ENCODE measurements at places on chromosomes 5 and 9.

GRCh38 chr5:129609710-129610109 is 138.2 kb upstream of the MINAR2 start:
- no peak for DNase-seq

GRCh38 chr5:150057996-150058395 is 28.4 kb downstream of the CSF1R start:
- no peak for DNase-seq

GRCh38 chr9:120376101-120376500 is 203.9 kb downstream of the CDK5RAP2 start:
- no peak for DNase-seq

- no peak for DNase-seq
Measured at GRCh38 chr9:112896131-112896530, 5.5 kb upstream of the SLC46A2 start.

- peak; percentile 83 for DNase-seq
Measured at GRCh38 chr5:107257885-107258520, 412.7 kb downstream of the EFNA5 start.

GRCh38 chr5:171272996-171273970 is 35.8 kb upstream of the TLX3 start:
- DNase-seq = peak; percentile 60

DNA sequence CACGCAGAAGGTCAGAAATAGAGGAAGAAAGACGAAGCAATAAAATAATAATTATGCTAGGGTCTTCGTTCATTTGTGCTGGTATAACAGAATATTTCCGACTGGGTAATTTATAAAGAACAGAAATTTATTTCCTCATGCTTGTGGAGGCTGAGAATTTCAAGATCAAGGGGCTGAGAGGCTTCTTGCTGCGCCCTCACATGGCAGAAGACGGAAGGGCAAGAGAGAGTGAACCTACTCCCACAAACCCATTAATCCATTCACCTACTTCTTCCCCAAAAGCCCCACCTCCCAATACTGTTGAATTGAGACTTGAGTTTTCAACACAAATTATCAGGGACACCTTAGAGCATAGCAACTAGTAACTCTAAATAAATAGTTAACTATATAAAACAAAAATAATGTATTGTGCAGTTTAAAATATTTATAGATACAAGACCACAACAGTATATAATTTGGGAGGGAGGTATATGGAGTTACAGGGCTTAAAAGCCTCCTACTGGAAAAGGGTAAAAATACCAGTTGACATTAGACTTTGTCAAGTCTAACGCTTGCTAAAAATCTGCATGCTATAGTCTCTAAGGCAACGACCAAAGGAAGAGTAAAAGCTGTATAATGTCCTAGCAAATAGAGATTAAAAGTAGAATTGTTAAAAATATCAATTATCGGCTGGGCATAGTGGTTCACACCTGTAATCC is 40.3 kb upstream of the NAA35 start:
- DNase-seq = peak; percentile 37

DNA sequence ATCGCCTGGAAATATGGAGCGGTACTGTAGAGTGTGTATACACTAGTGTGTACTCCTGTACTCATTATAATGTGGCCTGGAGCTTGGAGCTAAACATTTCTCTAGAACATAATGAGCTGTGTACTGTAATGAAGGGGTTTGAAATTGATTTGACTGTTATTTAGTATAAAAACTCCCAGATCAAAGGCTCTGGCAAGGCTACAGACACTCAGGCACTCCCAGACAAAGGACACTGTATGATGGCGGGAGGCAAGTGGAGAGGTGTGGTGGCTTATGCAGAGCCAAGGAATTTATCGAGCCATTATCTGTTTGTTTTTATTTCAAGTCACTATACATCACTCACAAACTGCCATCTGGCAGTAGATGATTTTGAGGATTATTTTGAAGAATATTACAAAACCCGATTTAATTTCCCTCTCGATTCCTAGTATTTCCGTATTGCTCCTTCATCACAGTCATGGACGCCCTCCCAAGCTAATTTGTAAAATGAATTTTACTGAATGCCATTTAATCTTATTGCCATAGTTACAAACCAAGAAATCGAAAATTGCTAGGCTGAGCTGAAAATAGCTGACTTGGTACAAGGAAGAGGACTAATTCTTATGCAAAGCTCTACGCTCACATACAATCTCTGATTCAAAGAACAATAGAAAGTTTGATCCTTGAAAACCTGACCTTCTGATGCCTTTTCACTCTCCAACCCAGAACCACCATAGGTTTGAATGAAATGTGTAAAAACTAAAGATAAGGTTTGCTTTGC is 240.2 kb upstream of the SEMA6A start:
- DNase-seq = no peak

- no peak for DNase-seq
Measured at GRCh38 chr5:118533156-118533555, 455.2 kb downstream of the DTWD2 start.

DNA sequence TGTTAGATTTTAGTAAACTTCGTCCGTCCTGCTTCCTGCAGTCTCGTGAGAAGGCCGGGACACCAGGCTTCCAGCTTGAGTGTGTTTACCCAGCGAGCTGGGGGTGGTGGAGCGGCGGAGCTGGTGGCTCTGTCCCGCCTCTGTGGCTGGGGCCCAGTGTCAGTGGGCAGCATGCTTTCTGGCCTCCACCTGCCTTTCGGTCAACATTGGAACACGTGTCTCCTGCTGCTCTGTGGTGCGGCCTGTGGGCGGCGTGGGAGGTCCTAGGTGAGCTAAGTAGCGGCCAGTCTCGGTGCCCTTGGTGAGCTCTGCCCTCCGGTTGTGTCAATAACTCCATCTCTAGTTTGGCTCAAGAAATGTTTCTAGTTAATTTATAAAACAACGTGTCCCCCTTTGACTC is 125.9 kb downstream of the GADD45G start:
- DNase-seq = no peak

DNA sequence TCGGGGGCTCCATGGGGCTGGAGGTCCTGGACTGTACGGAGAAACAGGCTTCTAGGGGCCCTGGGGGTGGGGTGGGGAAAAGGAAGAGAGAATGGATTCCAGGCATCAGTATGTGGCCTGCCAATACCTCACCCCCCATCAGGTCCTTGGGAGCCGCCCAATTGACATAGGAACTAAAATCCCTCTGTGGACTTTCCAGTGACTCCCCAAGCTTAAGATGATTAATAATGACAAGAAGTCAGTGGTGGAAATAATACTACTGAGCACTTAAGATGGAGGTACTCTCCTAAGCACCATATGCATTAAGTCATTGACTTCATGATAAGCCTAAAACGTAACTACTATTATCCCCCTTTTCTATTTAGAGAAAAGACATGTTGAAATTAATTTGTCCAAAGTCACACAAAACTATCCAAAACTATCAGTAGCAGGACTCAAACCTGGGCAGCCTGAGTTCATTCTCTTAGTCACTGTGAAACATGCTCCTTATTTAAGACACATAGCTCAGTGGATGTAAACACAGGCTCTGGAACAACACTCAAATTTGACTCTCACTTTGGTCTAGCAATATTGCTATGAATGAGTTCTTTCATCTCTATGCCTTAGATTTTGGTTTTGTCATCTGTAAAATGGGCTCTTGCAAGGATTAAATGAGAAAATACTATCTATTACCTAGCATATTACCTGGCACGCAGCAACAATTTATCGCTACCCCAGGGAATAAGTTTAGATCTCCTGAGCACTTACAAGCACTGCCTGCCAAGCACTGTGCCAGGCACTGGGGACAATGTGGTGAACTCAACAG is 9.5 kb downstream of the SPRY4 start:
- no peak for DNase-seq

DNA sequence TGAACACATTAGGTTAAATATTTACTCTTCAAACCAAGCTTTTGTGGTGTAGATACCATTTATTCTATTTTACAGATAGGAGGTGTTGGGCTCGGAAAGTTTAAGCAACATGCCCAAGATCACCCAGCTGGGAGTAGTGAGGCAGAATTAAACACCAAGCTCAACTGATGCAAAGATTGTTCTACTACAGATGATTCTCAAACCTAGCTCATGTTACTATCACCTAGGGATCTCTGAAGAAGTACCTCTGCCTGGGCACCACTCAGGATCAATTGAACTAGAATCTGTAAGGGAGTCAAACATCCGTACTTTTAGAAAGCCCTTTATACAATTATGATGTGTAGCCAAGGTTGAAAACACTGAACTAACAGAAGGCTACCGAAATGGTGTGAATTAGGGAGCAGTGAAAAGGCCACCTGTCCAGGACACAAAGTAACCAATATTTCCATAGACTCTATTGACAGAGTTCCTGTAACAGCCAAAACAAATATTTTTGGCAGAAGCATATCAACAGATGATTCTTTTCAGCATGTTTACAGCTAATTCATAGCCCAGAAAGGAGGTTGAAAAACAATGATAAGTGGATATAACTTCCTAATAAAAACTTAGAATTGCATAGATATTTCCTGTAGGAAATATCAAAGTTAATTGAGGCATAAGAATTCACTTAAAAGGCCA is 158.5 kb upstream of the PTGER4 start:
- DNase-seq = no peak

DNA sequence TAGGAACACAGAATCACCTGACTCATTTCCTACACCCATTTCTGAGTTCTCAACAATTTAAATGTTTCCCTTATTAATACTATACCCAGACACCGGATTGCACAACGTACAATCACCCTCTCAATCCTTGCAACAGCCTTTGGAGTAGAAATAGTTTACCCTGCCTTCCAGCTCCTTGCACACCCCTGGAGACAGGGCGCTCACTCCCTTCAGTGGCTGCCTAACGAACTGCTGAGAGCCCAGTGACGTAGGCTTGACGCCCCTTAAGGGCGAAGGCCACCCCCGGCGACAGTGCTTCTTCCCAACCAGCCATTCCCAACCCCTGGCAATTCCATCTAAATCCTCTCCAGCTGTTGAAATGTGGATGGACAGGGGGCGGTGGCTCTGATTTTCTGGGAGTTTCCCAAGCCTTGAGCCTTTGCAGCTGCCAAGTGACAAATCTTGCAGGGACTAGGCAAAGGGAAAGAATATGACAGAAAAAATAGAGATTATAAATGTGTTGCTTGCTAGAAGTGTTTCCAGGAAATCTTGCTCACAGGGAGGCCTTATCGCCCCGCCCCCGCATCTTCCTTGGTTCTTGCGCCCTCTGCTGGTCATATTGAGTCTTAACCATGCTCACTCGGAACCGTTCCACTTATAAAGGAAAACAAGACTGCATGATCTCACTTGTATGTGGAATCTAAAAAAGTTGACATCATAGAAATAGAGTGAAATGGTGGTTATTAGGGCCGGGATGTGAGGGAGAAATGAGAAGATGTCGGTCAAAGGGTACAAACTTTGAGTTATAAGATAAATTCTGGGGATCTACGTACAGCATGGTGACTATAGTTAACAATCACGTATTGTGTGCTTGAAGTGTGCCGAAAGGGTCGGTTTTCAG is 7.6 kb upstream of the BARX1 start:
- DNase-seq = peak; percentile 82

GRCh38 chr5:60514152-60514551 is 185.8 kb downstream of the DEPDC1B start:
- DNase-seq = no peak

DNA sequence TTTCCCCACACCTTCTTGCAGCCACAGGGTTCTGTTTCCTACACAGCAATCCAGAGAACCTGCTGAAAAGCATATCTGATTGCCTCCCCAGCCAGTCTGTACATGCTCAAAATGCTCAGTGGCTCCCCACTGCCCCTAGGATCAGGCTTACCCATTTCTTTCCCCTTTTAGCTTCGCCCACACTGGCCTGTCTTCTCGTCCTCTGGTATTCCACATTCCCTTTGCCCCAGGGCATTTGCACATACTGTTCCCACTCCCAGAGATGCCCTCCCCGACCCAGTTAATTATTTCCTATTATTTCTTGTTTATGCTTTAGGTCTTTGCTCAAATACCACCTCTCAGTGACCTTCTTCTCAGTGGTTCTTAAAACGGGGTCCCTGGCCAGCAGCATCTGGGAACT is 6.7 kb upstream of the TSPAN17 start:
- no peak for DNase-seq

GRCh38 chr5:53923961-53924360 is 363.5 kb downstream of the NDUFS4 start:
- DNase-seq = no peak

- no peak for DNase-seq
Measured at GRCh38 chr5:107393851-107394250, 276.9 kb downstream of the EFNA5 start.

- no peak for DNase-seq
Measured at GRCh38 chr5:116542619-116543018, 32.0 kb downstream of the SEMA6A start.

DNA sequence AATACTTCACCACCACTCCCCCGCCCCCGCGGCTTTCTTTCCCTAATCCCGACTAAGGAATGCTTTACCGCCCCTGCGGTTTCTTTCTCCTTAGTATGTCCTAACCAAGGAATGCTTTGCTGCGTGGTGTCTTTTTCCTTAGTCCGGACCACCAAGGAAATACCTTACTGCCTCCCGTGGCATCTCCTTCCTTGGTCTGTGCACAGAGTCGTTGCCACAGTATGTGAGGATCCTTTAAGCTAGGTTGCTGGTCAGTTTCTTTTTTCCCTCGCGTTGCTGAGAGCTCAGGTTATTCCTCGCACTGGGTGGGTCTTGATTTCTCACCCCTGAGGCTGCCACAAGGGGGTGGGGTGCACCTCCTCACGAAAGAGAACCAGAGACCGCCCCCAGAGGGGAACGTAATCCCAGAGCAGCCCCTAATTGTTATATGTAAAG is 309.4 kb downstream of the NR3C1 start:
- DNase-seq = no peak

- DNase-seq = no peak
Measured at GRCh38 chr5:36759117-36759516, 117.5 kb upstream of the NIPBL start.

DNA sequence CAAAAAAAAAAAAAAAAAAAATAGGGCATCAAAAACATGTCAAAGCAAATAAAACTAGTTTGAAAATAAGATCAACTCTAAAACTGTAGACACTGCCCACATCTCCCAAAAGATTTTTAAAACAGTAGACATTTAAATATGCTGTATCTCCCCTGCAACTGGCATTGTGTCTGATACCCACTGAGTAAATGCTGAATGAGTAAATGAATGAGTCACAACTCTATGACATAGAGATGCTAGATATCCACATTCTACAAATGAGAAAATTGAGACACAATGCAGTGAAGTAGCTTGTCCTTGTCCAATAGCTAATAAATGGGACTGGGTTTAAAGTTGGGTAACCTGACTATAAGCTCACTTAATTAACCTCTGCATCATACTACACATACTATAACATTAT is 14.1 kb upstream of the MAP1B start:
- DNase-seq = peak; percentile 59

GRCh38 chr5:2557435-2557834 is 194.0 kb downstream of the IRX2 start:
- DNase-seq = no peak

Measured in PC-3 (cell line).